T-helper 17 cell (primary cell): ENCODE measurements at places on chromosomes 2 and 18. TPM values are rescaled to one million over a fixed set of nuclear protein-coding genes. Genes with fewer than 3 reads are reported as not detected.

- DNase-seq, result no peak
These were observed 242.1 kb upstream of the TNP1 start for GRCh38 chr2:217101972-217102371.

- DNase-seq, result no peak
These were observed 686 bp upstream of the PNO1 start for GRCh38 chr2:68157002-68157401.

- DNase-seq, result no peak
These were observed 158.4 kb downstream of the GALNT14 start for GRCh38 chr2:30979822-30980245.

DNA sequence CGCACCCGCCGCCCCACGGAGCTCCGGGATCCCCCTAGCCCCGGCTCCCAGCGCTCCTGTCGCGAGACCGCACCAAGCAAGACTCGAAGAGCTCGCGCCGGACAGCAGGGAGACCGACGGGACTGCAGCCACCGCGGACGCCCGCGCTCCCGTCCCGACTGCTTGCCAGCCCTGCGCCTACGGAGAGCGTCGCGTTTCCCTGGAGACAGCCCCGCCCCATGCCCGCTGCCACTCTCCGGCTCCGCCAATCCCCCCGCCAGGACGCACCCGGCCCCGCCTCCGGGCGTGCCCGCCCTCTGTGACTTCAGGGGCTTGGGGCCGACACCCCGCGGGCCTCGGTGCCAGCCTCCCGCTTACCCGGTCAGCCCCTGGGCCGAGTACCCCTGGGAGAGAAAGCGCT is at the start of gene ANKMY1:
ANKMY1 (minus strand) TSS at position 181 of the 400 bp plus-strand sequence. CDS start 653 bp downstream, outside the sequence.
- DNase-seq, result peak; percentile 50

- DNase-seq, result no peak
These were observed 24.2 kb upstream of the CASP8 start for GRCh38 chr2:201235860-201236811.

- no peak for DNase-seq
These were observed 766 bp downstream of the PDE6D start for GRCh38 chr2:231780123-231780908.

GRCh38 chr2:102112692-102113665 is 29.6 kb upstream of the IL1R1 start:
- DNase-seq, result no peak

DNA sequence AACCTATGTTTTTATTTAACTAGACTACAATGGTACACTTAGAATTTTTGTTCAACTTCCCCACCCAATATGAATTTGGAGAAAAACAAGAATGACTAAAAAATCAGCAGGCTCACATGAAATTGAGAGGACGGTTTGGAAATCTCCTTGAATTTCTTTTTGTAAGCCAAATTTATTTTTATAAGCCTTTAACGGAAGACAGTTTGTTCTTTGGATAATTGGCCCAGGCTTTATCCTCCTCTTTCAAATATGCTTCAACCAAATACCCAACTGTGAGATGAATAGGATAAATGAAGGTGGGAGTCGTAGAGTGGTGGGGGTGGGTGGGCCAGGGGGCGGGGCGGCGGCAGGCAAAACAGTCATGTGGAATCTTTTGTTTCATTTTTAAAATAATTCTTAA is 60.6 kb downstream of the FMNL2 start:
- no peak for DNase-seq

DNA sequence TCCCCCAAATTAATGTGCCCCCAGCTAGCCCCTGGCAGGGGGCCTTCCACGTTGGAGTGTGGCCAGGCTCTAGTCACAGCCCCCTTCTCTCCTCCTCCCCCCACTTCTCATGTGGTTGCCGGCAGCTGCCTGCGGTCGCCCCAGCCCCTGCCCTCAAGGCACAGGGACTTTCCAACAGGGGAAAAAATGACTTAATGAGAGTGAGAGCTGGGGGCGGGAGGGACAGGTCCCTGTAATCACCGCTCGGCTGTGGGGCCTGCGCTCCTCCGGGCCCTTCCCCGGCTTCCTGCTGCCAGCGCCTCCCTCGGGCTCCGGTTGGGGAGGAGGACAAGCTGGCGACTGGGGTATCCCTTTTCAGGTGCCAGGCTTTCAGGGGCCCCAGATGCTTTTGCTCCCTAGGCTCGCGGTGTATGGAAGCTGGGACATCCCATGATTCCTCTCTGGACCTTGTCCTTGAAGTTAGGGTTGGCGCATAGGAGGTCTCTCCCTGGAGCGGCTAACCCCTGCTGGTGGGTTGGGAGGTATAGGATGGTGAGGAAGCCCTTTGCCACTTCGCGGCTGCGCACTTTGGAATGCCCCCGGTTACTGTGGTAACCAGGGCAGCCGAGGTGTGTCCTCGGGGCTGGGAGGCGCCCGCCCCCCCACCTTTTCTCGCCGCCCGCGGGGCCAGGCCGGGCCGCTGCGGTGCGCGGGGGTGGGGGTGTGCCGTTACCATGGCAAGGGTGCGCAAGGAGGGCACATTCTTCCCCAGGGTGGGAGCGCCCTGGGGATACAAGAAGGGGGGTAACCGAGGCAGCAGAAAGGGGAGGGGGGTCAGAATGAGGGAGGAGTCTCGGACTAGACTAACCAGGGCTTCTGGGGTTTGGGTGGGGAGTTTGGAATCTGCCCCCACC is 16.1 kb downstream of the WNT10A start:
- DNase-seq, result peak; percentile 88

GRCh38 chr2:200301953-200302858 is 4.3 kb upstream of the SPATS2L start:
- DNase-seq, result no peak

DNA sequence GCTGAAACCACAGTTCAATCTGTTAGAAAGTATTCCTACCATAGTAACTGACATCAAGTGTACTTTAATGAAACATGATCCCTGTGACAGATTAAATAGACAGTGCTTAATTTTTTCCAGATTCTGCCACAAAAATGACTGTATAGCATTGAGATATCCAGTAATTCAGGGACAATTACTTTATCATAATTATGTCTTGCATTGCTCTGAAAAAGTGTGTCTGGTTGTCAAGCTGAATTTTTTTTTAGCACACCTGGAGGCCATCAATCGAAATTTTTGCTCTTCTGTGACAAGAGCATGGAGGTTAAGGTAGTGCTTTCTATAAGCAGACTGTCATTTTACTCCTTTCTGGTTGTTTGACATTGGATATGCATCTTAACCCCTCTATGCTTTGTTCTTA is 1083.8 kb upstream of the NRXN1 start:
- no peak for DNase-seq

- no peak for DNase-seq
These were observed 50.9 kb upstream of the PDE1A start for GRCh38 chr2:182477774-182478173.

DNA sequence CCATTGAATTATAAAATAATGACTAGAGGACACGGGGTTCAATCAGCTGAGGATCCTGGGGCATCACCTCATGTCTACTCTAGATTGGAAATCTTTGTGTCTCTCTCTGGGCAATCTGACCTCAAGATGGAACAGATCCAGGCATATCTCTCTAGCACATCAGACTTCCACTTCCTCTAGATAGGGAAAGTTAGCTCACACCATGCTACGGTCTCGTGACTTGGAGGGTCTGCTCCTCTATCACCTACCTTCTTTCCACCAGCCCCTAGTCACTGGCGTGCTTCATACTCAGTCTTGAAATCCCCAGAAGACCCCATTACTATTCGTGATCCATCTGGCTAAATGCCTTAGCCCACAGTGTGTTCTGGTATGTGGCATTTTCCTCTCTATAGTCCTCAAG is 148.8 kb downstream of the ANKRD44 start:
- DNase-seq, result no peak

DNA sequence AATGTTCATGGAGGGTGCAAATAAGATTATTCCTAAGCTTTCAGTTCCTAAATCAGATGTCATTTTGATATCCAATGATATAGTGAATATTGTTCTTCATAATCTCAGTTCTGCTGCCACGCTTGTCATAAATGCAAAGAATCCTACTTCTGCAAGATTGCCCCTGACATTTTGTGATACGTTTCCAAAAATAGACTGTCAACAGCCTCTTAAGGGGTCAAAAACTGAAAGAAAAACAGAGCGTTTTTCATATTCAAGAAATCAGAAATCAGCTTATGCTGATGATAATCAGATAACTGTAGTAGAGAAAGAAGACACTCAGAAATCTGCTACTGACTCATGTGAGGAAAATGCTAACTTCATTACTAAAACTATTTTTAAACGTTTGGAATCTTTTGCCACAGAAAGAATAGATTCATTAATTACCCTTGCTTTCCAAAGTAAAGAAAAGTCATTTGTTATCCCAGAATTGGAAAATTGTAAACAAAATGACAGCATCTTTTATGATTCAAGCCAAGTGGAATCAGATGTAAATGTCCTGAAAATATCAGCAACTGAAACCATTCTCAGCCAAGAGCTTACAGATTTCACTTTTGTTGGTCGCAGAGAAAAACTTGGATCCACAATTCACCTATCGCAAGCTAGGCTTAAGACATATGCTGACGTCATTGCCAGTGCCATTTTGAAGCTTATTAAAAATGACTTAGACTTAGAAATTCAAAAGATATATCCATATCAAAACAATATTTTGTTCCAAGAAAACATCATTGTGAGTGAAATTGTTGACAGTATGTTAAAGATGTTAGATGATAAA is 55.1 kb downstream of the FSIP2 start:
- DNase-seq, result no peak

GRCh38 chr2:52456561-52457377 is 1310.8 kb upstream of the CHAC2 start:
- no peak for DNase-seq

DNA sequence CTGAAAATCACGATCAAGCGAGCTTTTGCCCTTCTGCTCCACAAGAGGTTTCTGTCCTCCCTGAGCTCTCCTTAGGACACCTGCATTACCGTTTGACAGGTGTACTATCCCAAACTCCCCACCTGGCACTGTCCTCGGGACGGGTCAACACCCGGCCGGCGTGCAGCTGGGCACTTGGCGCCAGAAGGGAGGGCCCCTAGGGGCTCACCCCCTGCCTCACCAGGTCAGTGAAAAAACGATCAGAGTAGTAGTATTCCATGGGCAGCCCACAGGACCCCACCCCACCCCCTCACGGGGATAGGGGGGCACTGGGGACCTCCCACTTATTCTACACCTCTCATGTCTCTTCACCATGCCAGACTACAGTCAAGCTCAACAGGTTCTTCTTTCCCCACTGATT is 117.6 kb upstream of the ANKRD30BL start:
- no peak for DNase-seq

GRCh38 chr2:101823347-101823791 is 125.9 kb downstream of the MAP4K4 start:
- DNase-seq, result peak; percentile 19

Gene LHCGR
- not detected for total RNA-seq

Gene SERPINB12
- not detected for total RNA-seq

Gene REG3G
- not detected for total RNA-seq

Gene KCNE4
- not detected for total RNA-seq

Gene NOP58
- 273 TPM for total RNA-seq

Gene OXER1
- total RNA-seq, result 0.25 TPM

Gene INHA
- total RNA-seq, result not detected

Gene MC5R
- not detected for total RNA-seq

Gene RALBP1
- total RNA-seq, result 24.1 TPM

Gene ZSWIM2
- not detected for total RNA-seq

Gene EML6
- total RNA-seq, result 4.0 TPM
